ENCODE measurements at places on chromosomes 3 and 15.
A peak's percentile ranks its signal among the peaks of the same experiment; 100 is the strongest.

- DNase-seq, result no peak
Measured at GRCh38 chr15:39282663-39283208, 298.1 kb upstream of the THBS1 start.

- no peak for DNase-seq
Measured at GRCh38 chr3:40627095-40627494, 102.3 kb downstream of the ZNF621 start.

- DNase-seq, result no peak
Measured at GRCh38 chr3:162348912-162349311, 852.3 kb downstream of the OTOL1 start.

DNA sequence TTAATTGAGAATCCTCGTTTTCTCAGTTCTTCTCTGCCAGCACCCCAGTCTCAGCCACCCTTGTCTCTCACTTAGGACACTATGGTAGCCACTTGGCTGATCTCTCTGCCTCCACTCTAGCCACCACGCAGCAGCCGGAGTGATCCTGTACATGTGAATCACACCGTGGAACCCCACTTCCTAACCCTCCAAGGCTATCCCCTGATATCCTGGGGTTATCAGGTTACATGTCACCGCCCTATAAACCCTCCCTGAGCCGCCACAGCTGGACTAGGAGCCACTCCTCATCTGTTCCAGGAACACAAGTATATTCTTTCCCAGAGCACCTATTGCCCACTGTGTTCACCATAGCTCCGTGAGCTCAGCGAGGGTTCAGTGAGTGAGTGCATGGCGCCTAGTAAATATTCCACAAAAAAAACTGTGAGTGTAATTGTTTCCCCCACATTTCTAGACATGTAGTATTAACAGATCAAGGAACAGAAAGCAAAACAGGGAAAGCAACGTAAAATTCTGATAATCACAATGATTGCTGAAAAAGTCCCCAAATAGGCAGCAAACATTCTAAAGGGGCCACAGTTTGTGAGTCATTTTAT, 661 bp upstream of the PARP14 start:
- DNase-seq, result peak; percentile 33

DNA sequence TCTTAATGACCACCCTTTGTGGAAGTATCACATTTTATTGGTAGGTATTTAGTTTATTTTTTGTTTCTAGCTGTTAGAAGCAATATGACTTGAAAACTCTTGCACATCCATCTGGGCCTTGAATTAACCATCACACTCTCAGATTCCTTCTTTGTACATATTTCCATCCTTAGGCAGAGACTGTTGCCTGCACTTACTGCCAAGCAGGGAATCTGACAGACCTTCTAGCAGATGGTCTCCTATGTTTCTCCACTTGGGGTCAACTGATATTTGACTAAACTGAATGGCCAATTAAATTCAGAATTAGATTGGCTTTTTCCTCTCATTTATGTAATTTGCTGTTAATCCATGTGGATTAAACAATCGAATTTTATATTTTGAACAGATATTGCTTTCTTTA, 324.9 kb upstream of the TGFBR2 start:
- DNase-seq, result no peak

DNA sequence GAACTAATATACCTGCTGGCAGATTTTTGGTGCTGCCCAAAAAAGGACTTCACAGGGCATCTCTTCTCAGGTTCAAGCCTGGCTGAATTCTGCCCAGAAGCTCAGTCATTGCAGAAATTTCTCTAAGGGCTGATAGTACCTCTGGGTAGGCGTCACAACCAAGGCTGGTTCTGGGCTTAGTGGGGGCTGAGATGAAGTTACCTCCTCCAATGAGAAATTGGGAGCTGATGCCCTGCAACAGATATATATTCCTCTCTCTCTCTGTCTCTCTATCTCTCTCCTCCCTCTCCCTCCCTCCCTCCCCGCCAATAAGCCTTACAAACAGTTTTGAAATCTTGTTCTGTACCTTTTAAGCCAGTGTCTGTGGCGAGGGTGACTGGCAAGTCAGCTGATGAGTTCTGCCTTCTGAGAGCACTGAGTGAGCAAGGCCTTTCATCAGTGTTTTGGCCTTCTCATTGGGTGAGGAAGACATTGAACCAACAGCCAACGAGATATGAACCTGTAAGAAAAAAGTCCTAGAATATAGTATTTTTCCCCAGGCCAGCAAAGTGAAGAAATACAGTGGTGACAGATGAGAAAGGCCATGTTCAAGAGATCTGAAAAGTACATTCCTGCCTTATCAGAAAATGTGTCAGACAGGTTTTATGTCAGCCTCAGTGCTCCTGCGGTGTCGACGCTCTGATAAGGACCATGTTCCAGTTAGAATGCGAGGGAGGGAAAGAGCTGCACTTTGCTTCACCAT, 45.5 kb downstream of the TMEM39A start:
- no peak for DNase-seq

GRCh38 chr3:36677331-36678007, 86.9 kb downstream of the DCLK3 start:
- peak; percentile 91 for DNase-seq

- no peak for DNase-seq
Measured at GRCh38 chr3:99472385-99472784, 166.0 kb upstream of the COL8A1 start.

GRCh38 chr3:135558150-135558783, 407.3 kb upstream of the PPP2R3A start:
- no peak for DNase-seq

DNA sequence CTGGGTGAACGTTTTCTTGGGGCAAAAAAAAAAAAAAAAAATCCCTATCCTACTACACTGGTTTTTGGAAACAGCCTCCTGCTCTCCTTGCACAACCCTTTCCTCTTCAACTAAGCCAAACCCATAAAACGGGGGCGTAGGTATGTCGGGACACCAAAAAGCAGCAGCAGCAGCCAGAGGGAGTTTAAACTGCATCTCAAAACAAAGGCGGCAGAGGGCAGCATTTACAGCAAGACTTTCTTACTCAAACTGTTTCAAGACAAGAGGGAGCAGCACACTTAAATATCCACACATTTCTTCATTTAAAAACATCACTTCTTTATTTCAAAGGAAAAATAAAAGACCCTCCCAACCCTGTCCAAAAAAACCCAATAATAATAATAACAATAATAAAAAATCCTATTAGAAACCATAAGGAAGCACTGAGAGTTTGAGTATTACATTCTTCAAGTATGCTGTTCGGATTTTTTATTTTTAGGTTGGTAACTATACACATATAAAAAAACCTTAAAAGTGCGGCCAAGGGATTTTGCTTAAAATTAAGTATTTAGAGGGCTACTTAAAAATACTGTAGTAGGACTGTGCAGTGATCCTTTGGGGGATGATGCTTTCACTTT, 43.9 kb upstream of the PLXND1 start:
- DNase-seq, result peak; percentile 69

- DNase-seq, result no peak
Measured at GRCh38 chr15:93289941-93290617, 201.1 kb upstream of the RGMA start.

- DNase-seq, result no peak
Measured at GRCh38 chr15:74134387-74135027, 4.1 kb downstream of the ISLR2 start.

DNA sequence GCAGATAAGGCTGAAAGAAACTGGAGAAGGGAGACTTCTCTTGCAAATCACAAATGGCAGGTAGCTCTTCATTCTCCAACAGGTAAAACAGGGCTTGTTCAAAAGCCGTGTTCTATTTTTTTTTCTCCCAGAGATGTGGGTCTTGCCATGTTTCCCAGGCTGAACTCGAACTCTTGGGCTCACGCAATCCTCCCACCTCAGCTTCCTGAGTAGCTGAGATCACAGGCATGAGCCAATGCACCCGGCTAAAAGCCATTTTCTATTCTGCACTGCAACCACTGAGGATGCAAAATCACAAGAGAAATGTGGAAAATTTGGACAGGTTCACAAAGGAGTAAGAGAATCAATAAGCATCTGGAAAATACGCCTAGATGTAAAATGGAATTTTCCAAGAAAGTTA, 19.5 kb downstream of the EIF4E3 start:
- DNase-seq, result no peak

DNA sequence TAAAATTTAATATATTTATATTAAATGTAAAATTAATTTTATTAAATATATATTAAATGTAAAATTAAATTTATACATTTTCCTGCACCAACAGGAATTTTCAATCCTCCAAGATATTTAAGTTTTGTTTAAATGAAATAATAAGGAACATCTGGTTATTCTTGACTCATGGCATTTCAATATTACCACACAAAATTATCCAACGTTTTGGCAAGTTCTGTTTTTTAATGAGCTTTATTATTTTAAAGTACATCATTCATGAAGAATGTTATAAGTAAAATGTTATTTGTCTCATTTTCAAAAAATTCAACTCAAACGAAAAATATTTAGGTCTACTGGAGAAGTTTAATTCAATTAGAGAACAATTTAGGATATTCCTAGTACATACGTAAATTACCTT, 811.4 kb downstream of the NAALADL2 start:
- no peak for DNase-seq

DNA sequence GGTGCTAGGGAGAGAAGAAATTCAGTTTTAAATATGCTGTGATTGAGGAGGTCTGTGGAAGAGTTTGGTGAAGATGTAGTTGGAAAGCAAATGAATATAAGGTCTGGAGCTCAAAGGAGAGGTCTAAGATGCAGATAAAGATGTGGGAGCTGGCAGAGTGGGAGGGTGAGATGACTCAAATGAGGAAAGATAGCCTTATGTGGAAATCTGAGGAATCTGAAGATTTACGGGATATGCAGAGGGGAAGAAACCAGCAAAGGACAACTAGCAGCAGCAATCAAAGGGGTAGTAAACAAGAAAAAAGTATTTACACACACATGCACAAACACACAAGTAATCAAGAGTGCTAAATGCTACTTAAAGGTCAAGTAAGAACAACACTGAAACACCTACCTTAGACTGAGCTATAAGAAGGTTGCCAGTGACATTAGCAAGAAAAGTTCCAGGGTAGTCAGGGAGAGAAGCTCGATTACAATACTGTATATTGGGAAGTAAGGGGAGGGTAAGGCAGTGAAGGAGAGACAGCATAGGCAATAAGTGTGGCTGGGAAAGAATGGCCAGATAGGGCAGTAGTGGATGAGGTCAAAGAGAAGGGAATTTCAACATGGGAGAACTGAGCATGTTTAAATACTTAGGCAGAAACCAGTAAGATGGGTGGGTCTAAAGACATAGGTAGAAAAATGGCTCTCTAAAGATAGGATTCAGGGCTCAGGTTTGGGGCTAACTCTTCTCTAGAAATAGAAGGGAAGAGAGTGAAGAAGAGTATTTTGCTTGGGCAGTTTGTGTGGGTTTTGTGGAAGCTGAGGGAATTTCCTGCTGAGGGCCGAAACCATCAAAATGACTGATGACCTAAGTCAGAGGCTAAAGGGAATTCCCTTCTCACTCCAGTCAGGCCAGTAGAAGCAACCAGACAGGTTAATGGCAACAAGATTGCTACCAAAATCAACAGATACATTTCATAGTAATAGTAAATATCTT, 8.9 kb downstream of the CMTM6 start:
- DNase-seq, result no peak

DNA sequence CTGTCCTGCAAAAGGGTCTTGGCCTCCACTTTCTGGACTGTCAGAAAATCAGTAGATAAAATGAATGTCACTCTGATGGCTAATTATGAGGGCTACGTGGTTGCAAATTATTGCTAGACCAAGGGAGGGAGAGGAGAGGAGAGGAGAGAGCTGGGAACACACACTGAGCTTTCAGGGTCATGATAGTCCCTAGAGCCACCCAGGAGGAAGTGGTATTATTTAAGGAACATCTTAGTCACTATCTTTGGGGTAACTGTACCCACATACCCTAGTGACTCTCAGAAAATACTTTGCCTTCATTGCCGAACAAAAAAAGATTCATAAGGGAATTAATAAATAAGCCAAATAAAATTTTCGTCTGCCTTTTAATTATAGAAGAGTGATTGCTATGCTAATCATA, 642.3 kb upstream of the CFAP20DC start:
- DNase-seq, result no peak

GRCh38 chr3:37453393-37454389, 279.3 kb upstream of the LRRFIP2 start:
- no peak for DNase-seq

GRCh38 chr3:13115991-13116390, 42.8 kb upstream of the IQSEC1 start:
- no peak for DNase-seq

- no peak for DNase-seq
Measured at GRCh38 chr3:127915115-127915936, at the start of gene KBTBD12. Gene KBTBD12 (plus strand): TSS chr3:127915232. CDS start chr3:127923062, 7,830 bp downstream.

- no peak for DNase-seq
Measured at GRCh38 chr15:67547836-67548235, 5.3 kb downstream of the MAP2K5 start.

DNA sequence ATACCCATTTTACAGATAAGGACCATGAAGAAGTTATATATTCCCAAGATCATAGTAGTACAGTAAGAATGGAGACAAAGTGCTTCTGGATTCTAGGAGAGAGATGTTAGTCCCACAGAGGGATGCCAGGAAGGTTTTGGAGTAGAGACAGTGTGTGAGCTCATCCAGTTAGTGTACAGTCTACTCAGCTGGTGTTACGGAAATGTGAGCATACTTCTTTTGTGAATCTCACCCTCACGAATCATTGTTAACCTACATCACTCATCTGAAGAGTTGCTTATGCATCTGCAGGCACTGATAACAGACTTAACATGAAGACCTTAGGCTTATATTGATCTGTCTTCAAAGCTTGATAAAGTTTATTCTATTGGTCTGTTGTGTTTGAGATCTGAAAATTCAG, 106.6 kb upstream of the PTPRG start:
- DNase-seq, result no peak

- DNase-seq, result peak; percentile 97
Measured at GRCh38 chr3:190076601-190077394, 43.9 kb downstream of the P3H2 start.

DNA sequence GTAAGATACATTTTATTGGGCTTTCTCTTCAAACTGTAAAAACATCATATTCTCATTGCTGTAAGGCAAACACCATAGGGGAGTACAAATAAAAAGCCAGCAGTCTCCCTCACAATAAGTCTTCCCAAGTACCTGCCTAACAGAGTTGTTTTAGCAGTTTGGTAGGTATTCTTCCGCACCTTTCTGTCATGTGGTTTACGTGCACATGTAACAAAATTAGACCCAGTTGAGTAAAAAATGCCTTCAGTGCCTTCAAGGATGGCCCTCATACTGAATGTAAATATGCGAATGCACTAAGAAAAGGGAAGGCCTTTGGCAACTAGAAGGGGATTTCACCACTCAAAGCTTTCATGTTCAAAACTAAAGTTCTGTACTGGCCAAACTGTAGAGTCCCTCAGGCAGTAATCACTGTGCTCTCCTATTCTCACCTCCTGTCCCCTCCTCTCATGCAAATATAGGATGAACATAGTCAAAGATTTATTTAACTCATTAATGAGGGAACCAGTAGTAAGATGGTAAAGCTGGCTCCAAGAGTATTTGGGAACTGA, 26.4 kb downstream of the USP3 start:
- no peak for DNase-seq
